ENCODE measurements at places on chromosomes 11 and 22.

DNA sequence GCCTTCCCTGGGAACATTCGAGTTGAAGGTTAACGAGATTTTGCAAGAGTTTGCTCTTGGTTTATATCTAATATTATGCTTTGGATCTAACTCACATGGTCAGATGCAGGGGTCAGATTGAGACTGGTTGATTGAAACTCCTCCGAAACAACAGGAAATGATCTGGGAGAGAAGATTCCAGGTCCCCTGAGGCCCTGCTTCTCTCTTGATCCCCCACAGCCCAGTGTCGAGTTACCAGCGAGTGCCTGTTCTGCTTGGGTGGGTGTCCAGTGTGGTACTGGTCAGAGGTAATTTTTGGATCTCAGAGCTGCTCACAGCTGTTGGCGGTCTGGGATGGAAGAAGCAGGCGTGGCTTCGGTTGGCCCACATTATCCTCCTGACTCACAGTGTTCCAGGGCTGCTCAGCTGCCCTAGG lies 9.2 kb downstream of the FBLN1 start:
- peak; percentile 79 for DNase-seq

DNA sequence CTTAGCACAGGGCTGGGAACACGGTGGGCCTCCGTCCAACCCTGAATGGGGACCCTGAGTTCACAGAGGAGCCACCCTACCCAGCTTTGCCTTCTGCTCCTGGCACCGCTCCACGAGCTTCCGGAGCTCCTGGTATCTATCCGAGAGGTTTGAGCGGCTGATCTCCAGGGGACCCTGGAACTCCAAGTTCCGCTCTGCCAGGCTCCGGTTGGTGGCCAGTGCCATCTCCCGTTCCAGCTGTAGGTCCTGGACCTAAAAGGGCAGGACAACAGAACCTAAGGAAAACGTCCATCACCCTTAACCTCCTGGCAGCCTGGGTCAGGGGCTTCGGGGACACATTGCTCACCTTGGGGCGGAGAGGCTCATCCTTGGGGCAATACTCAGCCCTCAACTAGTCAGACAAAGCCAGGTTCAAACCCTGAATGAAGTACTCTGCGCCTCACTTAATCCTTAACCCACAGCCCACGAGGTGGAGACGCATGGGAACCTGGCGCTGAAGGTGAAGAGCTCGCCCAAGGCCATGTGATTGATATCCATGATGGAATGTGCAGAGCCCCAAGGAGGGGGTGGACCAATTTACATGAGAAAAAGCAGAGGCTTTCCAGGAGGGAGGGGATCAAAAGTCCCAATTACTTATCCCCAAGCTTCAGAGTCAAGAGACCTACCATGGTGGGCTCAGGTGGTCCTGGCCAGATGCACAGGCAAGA lies 27.1 kb downstream of the VPS37C start:
- DNase-seq = no peak

DNA sequence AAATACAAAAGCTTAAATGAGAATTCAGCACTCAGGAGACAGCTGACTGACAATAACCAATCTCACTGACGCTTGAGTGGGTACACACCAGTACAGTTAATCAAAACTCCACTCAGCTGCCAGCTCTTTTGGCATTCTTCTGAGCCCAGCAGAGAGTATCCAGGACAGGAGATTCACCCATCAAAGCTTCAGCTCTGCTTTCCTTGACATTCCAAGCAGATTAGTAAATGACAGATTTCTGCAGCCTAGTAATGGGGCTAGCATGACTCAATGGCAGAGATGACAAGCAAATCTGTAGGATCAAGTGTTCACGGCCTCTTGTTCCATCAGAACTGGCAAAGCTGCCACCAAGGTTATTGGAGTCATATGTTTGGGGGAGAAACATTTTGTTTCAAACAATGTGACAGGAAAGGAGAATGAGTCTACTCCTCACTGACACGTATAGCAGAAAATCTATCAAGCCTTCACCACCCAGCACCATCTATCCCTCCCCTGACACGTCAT lies 420.0 kb downstream of the DYNC2H1 start:
- DNase-seq = no peak

- DNase-seq = no peak
Measured at GRCh38 chr11:68912254-68912653, 8.6 kb downstream of the IGHMBP2 start.

GRCh38 chr11:95306123-95306522 lies 75.1 kb upstream of the SESN3 start:
- DNase-seq = no peak

DNA sequence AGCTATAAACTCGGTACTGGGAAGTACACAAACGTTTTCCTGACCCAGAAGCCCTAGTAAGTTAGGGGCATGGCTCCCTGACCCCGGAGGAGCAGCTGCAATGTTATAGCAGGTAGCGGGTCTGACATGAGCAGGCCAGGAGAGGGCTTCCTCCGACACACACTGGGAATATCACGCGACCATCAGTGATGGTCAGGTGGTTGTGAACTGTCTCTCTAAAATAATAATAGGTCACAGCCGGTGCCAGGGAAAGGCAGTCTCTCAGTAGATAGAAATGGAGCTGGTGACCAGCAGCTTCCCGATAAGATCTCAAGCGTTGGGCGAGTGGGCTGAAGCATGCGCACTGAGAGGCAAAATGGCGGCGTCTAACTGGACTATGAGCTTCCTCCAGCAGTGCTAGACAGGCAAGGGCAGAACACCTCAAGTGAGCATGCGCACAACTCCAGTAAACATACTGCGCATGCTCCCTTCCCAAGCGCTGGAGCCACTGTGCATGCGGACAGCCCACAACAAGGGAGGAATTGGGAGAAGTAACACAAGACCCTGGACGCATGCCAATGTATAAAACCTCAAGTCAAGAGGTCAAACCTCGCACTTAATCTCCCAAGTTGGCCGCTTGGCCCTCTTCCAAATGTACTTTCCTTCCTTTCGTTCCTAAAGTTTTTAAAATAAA lies 22.3 kb upstream of the TESMIN start:
- peak; percentile 63 for DNase-seq

DNA sequence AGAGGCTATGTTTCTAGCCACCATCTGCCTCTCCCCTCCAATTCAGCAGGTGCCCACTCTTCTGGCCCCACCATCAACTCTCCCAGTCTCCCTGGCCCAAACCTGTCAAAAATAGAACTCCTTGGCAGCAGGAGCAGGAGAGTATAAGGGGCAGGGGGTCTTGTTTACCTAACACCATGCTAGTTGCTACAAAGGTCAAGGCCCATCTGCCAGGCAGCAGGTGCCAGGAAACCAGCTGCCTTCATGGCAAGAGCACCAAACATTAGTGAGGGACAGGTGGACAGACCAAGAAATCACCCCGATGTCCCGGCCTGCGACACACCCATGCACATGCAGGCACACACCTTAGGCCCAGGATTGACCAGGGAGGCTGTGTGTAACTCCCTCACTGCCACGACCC lies 387.9 kb downstream of the BUD13 start:
- no peak for DNase-seq

GRCh38 chr11:17405232-17406005 lies 17.0 kb upstream of the KCNJ11 start:
- no peak for DNase-seq

DNA sequence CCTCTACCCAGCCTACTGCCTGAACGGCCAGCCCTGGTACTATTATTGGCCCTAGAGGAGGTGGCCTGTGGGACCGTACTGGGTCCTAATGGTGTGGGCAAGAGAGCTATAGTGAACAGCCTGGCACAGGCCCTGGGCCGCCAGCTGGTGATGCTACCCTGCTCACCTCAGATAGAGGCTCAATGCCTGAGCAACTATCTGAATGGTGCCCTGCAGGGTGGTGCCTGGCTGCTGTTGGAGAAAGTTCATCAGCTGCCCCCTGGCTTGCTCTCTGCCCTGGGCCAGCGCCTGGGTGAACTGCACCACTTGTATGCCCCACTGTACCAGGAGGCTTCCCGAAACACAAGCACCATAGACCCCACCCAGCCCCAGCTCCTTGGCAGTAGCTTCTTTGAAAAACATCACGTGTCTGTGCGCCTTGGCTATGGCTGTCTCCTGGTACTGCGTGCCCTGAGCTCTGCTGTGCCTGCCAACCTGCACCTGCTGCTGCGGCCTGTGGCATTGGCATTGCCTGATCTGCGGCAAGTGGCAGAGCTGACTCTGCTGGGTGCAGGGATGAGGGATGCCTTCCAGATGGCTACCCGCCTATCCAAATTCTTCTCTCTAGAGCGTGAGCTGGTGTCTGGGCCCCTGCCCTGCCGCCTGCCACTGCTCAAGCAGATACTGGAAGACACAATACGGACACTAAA lies 49.0 kb downstream of the DNHD1 start:
- no peak for DNase-seq

DNA sequence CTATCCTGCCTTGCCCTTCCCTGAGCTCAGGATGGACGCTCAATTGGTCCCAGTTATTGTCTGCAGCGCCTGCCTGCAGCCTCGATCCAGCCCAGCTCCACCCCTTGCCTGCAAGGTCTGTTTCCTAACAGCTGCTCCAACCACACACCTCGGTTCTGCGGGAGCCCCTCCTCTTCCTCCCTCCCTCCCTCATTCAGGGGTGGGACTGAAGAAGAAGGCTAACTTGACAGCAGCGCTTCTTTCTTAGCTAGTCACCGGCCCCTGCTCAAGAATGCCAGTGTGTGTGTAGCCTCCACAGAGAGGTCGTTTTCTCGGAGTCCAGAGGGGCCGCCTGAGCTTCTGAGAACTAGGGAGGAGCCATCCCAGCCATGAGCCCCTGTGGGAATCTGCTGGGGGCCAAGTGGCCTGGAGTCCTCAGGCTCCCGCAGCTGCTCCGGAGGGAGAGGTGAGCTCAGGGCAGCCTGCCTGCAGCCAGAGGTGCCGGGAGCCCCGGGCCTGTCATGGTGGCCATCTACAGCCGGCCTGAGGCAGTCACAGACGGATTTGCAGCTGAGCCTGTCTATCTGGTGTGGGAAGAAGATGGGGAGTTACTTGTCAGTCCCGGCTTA lies 36.1 kb downstream of the LIMK2 start:
- peak; percentile 79 for DNase-seq

DNA sequence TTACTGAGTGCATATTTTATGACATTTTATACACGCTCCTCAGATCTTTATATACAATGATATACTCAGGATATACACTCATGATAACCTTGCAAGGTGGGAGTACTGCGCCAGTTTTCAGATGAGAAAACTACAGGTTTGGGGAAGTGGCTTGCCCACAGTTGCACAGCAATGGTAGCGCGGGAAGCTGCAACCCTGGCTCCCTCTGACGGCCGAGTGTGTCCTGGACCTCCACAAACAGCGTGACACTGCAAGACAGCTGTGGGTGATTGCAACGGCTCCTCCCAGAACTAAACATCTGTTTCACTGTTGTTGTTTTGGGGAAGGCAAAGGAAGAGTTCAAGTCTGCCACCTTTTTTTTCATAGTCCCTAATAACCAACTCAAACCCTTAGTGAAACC lies 47.0 kb downstream of the PACSIN2 start:
- DNase-seq = peak; percentile 71

DNA sequence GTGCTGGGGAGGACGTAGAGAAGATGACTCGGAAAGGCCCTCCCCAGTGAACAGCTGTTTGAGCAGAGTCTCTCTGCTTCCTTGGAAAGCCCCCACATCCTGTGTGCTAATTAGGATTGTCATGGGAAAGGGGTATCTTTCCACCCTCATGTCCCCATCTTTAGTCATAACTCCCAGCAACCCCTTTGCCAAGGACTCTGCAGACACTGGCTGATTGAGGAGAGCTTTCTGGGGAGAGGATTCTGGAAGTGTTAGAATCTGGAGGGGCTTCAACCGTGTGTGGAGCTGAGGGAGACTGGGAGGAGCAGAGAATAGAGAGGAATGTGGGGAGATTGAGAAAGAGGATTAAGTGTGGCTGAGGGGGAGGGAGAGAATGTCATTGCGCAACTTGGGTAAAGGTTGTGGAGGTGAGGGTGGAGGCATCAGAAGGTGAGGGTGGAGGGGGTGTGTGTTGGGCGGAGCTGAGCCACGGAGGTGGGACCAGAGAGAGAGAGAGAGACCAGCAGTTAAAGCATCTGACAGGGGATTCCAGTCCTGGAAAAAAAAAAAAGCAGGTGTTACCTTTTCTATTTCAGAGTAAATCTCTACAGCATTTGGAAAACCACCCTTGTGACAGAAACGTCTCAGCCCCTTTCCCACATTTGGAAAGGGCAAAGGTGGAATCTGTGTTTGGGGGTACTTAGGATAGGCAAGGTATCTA lies 2.2 kb downstream of the DTX4 start:
- no peak for DNase-seq

GRCh38 chr22:19723232-19723982 lies at the start of gene GP1BB:
GP1BB (plus strand) TSS chr22:19723539; CDS start chr22:19723570, 31 bp downstream.
- DNase-seq = no peak

DNA sequence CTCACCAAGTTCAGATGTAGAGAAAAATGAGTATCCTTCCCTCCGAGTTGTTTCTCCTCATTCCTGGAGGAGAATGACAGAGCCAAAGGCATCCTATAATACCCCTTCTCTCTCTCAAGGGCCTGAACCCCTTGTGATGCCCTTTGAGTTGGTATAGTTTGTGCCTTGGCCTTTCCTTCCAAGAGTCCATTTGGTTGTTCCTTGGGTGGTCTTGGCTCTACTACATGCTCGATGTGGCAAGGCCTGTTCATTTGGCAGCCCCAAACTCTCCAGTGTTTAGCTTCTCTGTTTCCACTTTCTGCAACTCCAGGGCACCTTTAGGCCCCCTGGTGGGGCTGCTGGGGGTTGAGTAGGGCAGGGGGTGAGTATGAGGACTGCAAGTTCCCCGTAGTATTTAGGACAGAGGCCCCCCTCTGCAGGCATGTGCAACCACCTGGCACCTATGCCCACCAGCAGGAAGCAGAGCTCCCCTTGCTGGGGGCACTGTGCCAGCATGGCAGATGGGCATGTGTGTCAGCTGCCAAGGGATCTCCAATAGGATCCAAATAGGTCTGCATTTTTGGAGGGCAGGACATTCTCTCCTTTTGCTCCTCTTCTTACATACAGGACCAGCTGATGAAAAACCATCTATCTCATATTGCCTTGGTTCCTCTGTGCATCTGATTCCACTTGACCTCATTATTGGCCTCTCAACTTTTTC lies 217.2 kb upstream of the CADM1 start:
- DNase-seq = no peak

DNA sequence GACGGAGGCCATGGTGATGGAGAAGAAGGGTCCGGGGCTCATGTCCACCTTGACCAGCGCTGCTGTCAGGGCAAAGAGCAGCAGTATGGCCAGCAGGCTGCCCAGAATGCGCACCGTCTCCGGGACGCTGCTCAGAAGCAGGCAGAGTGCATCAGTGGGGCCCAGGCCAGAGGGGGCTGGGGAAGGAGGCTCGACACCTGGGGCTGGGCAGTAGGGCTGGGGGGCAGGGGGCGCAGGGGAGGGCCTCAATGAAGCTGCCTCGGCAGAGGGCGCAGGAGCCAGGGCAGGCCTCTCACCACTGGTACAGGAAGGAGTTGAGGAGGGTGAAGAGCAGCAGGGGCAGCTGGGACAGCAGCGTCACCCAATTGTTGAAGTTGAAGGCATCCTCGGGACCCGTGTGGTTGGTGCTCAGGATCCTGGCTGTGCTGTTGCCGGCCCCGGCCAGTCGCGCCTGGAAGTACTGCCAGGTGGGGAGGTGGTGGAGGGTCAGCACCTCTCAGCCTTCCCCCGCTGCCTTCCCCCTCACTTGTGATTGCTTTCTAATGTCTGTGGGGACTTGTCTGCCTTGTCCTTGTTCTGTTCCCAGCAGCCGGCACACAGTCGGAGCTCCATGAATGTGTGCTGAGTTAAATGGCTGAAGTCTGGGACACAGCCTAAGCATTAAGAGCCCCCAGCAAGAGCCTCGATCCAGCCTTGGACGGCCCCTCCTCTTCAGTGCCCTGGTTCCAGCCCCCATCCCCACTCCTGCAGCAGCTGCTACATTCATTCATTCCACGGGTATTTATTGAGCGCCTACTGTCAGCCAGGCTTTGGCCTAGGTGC lies 2.3 kb downstream of the SLC29A2 start:
- DNase-seq = no peak
